ENCODE measurements at places on chromosomes 3 and 15.

- no peak for DNase-seq
These were observed 21.3 kb downstream of the PRTG start for GRCh38 chr15:55721554-55722185.

- no peak for DNase-seq
These were observed 247.4 kb upstream of the TPM1 start for GRCh38 chr15:62795171-62795570.

DNA sequence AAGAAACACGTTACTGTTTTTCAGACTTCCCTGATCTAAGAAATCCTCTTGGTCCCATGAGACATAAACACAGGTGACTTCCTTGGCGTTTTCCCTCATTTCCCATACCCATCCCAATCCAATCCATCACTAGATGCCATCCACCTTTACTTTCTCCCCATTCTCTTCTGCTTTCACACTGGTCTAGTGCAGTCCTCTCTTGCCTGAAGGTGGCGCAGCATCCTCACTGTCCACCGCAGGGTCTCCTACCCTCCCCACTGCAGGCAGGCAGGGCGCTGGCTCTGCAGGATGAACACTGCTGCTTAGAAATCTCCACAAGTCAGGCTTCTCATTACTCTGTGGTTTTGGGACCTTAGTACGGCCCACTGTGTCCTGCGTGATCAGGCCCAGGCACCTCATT lies 58.2 kb downstream of the RAB7A start:
- DNase-seq: no peak

DNA sequence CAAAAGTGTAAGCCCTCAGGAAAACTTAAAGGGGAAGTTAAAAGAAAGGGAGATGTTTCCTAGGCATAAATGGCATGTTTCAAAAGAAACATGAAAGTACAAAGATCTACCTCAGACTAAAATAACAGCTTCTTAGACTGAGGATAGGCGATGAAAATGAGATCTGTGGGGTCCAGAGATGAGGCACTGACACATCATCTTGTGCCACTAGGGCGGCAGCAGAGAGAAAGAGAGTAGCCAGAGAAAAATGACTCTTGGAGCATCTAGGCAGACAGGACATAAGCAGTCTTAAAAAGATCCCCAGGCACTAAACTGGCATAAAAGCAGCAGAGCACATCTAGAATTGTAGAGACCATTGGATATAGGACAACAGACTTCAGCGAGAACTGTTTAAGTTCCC lies 42.5 kb upstream of the RFX7 start:
- DNase-seq: no peak

GRCh38 chr15:25246641-25247406 lies 192.0 kb downstream of the UBE3A start:
- peak; percentile 43 for DNase-seq

- no peak for DNase-seq
These were observed 5.0 kb upstream of the CD276 start for GRCh38 chr15:73679180-73679579.

DNA sequence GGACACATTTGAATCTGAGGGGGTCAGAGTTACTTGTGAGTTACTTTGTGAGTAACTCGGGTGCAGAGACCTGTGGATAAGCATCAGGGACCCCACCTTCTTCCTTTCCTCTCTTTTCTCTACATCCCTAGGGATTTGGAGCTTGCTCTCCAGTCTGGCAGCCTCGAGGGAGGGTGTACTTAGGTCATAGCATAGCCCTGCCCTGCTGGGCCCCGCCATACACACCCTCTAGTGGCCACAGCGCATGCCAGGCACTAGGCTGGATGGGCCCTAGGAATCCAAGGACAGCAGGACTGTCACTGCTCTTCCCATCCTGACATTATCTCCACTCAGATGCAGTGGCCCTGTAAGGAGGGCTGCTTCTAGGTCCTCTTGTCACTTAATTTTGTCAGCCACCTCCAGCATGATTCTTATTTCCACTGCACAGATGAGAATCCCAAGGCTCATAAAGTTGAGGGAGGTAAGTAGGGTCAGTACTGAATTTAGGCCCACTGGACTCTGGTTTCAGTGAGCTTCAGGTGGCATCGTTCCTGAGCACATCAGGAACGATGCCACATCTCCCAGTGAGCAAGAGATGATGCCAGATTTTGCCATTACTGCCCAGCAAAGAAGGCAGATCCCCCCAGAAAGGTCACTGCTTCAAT lies 3.6 kb upstream of the SMAD6 start:
- peak; percentile 84 for DNase-seq

All from upper lobe of right lung (tissue), 1 donor.